ENCODE measurements at places on chromosomes 2 and 18.

DNA sequence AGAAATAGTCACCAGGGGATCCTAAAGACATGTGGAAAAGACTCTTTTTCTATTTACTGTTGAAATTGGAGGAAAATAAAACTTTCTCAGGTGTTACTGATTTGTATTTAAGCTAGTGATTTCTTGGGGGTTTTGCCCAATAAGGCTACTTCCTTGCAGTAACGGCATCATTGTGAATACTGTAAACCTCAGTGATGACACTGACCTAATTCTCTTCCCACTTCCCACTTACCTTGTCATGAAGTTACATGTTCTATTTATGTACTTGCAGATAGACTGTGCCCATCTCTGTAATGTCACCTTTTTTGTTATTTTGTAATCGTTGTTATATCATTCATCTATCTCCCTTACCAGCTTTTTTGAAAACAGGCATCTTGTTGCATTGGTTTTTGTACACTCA, 134.5 kb downstream of the KIAA1328 start:
- no peak for DNase-seq

GRCh38 chr18:27887287-27887686, 289.6 kb downstream of the CDH2 start:
- DNase-seq = peak; percentile 61

- no peak for DNase-seq
These were observed 428.1 kb downstream of the MEIS1 start for GRCh38 chr2:66862885-66863650.

GRCh38 chr2:172403402-172403801, 24.0 kb upstream of the ITGA6 start:
- DNase-seq = no peak

DNA sequence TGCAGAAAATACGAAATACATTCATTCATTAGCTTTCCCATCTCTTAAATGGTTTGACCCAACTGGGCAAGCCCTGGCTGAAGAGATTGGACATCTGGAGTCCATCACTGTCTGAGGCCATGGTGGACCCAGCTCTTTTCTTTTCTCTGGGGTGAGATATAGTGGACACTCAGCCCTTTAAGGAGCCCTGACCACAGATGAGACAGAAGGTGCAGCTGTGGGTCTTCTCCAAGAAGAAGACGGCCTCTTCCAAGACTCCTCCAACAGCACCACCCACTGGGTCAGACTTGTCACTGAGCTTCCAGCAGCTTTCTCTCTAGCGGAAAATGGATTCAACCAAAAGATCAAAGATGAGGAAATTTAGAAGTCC, 27.2 kb downstream of the TWIST2 start:
- no peak for DNase-seq

DNA sequence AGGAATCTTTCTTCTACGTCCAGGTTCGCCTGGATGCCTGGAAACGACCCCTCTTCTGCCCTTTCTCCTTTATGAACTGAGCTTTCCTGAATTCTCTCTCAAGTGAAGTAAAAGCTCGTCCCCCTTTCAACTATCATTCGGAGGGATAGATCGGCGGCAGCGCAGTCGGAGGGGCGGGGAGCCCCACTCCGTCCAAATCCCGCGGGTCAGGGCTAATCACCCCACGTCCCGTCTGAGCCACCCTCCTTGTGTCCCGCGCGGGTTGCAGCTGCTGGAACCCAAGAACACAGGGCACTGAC, 367 bp downstream of the FBXO48 start:
- DNase-seq = no peak

DNA sequence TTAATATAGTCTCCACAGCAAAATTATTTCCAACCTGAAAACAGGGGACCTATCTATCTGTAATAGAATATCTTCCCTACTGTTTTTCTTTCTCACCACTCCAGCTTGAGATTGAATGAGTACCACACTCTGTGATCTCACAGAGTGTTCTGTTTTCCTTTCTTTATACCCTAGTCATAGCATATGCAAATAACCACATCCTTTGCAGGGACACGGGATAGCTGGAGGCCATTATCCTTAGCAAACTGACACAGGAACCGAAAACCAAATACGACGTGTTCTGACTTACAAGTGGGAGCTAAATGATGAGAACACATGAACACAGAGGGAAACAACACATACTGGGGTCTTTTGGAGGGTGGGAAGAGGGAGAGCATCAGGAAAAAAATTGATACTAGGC, 224.7 kb downstream of the SLC8A1 start:
- DNase-seq = no peak

GRCh38 chr2:69292256-69292655, 94.8 kb downstream of the GFPT1 start:
- DNase-seq = no peak

DNA sequence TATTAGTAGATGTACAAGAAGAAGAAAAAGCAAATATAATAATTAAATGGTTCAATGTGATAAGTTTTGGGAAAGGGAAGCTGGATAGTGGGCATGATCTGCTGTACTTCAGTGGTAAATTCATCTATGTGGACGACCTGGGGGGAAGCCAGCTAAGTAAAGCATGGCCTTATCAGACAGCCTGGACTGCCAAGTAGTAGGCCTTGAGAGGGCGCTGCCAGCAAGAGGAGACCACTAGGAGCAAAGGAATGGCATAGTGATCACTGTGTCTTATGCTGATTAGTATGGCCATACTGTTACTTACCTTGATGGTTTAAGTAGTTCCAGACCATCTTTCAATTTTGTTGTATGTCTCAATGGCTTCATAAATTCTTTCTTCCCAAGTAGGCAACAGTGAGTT, 287.6 kb downstream of the SETBP1 start:
- DNase-seq = no peak

GRCh38 chr2:84816426-84817026, 64.4 kb downstream of the TRABD2A start:
- DNase-seq = no peak

Data from Caki2 (cell line).